Upper lobe of right lung (tissue), 1 donor: ENCODE measurements at places on chromosomes 13 and 19. TPM values are rescaled to one million over a fixed set of nuclear protein-coding genes. Genes with fewer than 3 reads are reported as not detected.

DNA sequence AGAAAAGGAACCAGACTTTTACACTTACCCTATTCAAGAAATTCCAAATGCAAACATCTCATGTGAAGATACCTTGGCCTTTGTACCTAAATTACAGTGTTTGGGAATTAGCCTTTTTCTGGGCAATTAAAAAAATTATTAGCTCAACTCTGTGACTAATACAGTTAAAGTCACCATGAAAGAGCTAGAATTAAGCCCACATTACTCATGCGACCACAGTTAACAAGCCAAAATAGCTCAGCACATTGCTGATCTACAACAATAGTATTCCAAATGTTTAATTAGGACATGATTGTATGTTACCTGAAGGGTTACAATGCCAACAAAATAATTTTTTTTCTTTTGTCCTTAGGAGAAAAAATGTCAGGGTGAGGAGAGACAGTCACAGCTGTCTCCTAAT is 263.6 kb upstream of the GPC6 start:
- no peak for DNase-seq

DNA sequence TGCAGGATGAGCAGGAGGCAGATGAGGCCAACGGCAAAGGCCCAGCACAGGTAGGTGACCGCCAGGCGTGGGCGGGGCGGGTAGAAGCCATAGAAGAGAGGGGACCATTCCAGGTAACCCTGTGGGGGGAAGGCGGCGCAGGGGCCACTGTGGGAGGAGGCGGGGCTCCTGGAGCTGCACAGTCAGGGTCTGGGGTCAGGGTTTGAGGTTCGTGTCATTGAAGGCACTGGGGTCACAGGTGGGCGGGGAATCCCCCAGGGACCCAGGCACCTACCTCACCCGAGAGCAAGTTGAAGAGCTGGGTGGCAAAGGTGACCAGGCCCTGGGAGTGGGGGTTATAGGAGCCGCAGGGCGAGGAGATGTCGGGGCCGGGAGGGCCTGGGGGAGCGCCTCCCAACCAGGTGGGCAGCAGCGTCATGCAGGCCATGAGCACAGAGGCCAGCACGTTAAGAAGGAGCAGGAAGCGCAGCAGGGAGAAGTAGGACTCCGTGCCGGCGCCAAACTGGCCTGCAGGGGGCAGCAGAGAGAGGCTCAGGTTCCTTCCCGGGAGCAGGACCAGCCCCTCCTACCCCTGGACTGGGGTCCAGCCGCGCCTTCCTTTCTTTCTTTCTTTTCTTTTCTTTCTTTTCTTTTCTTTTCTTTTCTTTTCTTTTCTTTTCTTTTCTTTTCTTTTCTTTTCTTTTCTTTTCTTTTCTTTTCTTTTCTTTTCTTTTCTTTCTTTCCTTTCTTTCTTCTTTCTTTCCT is 4.6 kb downstream of the TMC4 start:
- peak; percentile 96 for DNase-seq

DNA sequence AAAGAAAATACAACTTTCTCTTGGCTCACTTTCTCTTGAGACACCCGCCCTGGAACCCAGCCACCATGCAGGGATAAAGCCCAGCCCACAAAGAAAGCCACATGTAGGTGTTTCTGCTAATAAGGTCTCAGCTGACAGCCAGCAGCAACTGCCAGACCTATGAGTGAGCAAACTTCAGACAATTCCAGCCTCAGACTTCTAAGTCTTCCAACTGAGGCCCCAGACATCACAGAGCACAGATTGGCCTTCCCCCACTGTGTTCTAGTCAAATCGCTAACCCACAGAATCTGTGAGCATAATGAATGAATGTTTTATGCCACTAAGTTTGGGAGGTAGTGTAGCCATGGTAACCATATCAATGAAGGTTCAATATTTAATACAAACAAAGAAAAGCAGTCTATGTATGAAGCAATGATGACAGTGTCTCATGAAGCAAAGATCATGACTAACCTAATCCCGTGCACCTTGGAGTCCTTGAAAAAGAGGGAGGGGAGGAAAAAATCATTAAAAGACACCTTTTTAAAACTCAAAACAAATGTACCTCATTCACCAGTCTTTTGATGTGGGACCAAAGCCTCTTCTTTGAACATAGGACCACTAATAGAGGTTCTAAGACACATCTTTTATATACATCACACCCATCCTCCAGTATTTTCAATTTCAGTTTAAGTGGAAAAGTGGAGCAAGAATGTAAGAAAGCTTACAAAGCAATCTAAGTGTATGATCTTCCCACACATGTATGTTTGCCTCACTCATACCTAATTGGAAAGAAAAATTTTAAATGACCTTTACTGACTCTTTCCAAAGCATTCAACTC is 6.2 kb downstream of the MRPS31 start:
- no peak for DNase-seq

GRCh38 chr13:23701186-23701585 is 131.0 kb downstream of the TNFRSF19 start:
- DNase-seq = no peak

- no peak for DNase-seq
These were observed 15.2 kb upstream of the CPB2 start for GRCh38 chr13:46119883-46120614.

DNA sequence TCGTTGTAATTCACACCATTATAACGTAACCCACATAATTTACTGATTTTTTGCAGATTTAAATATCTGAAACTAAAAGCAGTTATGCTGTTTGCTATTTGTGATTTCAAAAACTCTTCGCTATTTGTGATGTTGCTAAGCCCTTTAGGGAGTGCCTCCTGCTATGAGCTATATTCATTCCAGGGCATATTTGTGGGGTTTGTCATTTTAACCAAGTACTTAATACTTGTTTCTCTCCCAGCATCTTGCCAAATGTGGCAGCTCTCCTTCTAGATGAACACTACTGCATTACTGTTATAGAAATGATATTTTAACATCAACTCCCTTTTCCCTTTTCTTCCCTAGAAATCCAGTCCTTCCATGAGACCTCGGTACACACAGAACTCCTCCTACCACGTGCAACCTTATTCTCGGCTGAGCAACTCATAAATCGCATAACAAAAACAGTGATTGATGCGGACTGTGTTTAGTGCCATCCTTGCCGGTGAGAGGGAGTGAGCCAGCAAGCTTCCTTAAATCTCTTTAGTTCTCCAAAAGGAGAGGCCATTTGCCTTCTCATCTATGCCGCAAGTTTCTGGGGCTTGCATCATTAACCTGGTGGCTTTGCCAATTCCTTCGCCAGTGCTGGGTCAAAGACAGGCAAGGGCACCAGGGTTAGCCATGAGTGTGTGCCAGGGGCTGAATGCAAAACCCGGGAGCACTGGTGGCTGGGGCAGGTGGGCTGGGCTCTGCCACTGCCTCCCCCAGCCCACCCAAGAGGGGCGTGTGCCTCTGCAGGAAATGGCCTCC is 33.4 kb downstream of the RFX2 start:
- DNase-seq = no peak

- DNase-seq = no peak
These were observed 221.1 kb upstream of the EDNRB start for GRCh38 chr13:78139765-78140164.

ZNF573 gene
- 13.0 TPM for total RNA-seq

ZNF737 gene
- total RNA-seq = 16.5 TPM

PKN1 gene
- total RNA-seq = 159 TPM

KLK2 gene
- total RNA-seq = not detected

FUT6 gene
- total RNA-seq = 2.7 TPM

EFNA2 gene
- total RNA-seq = not detected
